ENCODE measurements at places on chromosomes 12 and 14. TPM values are rescaled to one million over a fixed set of nuclear protein-coding genes. Genes with fewer than 3 reads are reported as not detected.

- no peak for DNase-seq
Observed at GRCh38 chr14:49464885-49465284, 121.3 kb downstream of the RPS29 start.

DNA sequence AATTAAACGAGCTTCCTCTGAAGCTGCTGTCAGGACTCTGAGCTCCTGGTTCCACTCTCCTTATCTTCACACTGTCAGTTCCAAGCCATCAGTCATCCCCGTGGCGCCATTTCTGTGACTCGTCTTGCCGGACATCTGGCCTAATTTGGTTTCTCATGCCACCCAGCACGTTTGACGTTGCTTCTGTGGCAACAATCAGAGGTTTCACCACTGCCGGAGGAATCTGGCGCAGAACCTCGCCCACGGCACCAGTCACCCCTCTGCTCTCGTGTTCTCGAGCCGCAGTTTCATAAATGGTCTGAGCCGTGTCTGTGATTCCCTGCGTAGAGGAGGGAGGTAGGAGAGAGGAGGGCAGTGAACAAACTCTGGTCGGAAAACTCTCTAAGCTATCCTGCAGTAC, 29.7 kb downstream of the BDKRB1 start:
- DNase-seq = no peak

GRCh38 chr12:43338848-43339526, 213.0 kb downstream of the ADAMTS20 start:
- DNase-seq = no peak

DNA sequence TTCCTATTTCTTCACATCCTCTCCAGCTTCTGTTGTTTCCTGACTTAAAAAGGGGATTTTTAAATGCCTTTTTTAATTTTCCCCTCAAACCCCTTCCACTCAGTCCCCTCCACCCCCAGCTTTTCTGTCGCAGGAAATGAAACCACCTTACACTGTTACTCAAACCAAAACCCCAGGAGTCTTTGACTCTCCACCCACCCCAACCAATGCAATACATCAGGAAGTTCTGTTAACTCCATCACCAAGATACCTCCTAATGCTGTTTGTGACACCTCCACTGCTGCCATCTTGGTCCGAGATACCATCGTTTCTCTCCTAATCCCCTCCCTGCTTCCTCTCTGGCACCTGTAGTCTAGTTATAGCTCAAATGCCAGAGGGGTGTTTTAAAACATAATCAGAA, 25.4 kb upstream of the CPM start:
- DNase-seq = peak; percentile 62

TAS2R42 gene
- total RNA-seq = not detected

NRIP2 gene
- total RNA-seq = not detected

ARID2 gene
- 38.3 TPM for total RNA-seq

A2ML1 gene
- not detected for total RNA-seq

CD4 gene
- total RNA-seq = 0.82 TPM

IAPP gene
- total RNA-seq = not detected

DNA sequence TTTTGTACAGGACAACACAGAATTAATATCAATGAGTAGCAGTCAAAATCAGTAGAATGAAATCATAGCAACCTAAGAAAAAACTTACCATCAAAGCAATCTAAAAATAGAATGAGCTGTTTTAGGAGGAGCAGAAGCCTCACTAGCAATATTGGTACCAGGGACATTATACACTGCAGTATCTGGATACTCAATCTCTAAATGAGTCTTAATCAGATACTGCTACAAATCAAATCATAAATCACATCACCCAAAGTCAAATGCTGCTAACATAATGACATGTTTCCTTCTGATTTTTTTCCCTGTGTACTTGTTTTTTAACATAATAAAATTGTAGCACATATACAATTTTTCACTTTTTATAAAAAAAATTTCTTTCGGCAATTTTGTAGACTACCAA, 8.0 kb downstream of the RPS29 start:
- DNase-seq = no peak

FRS2 gene
- 12.8 TPM for total RNA-seq

- DNase-seq = peak; percentile 53
Observed at GRCh38 chr14:20630340-20631022, 11.0 kb downstream of the OR6S1 start.

DNA sequence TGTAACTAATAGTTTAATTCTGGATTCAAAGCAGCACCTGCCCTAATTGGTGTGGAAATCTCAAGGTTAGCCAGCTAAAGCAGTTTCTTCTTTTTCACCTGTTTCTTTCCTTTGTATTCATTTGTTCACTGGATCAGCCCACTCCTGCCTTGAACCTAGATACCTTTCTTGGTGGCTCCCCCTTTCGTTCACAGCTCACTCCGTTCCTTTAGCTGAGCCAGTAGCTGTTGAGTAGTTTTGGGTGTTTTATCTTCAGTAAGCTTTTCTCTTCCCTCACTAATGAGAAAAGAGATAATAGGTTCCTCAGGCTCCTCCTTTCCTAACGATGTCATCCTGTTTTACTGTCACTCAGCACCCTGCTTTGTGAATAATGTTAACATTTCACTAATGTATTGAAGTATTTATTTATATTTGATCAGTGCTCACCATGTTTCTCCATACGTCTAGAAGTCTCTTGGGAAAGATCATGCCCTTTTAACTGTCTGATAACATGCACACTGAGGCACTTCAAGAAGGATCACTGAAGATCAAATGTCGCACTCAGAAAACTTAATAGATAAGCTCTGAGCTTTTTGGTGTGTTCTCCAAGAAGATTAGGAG, 121.1 kb downstream of the TGFB3 start:
- no peak for DNase-seq

REC8 gene
- 52.9 TPM for total RNA-seq

TMEM119 gene
- 0.20 TPM for total RNA-seq

DNA sequence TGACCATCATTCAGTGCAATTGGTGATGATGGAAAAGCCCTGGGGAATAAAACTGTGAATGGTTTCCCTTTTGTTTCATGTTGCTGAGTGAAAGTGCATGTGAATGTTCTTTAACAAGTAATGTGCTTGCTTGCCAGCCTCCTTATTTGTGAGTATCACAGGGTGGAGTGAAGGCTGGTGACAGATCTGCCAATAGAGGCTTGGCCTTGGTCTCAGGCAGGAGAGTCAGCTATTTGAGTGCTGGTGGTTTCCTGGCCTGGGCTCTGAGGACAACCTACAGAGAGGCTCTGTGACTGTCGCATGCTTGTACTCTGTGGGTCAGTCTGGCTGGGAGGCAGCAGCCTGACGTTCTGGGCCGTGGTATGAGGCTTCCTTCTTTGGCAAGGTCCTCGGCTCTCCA, 20.7 kb downstream of the KRT85 start:
- no peak for DNase-seq

GRCh38 chr12:28035500-28035899, 63.0 kb upstream of the PTHLH start:
- DNase-seq = no peak

GRCh38 chr14:93991212-93991611, 5.9 kb upstream of the CCDC197 start:
- DNase-seq = no peak

DNA sequence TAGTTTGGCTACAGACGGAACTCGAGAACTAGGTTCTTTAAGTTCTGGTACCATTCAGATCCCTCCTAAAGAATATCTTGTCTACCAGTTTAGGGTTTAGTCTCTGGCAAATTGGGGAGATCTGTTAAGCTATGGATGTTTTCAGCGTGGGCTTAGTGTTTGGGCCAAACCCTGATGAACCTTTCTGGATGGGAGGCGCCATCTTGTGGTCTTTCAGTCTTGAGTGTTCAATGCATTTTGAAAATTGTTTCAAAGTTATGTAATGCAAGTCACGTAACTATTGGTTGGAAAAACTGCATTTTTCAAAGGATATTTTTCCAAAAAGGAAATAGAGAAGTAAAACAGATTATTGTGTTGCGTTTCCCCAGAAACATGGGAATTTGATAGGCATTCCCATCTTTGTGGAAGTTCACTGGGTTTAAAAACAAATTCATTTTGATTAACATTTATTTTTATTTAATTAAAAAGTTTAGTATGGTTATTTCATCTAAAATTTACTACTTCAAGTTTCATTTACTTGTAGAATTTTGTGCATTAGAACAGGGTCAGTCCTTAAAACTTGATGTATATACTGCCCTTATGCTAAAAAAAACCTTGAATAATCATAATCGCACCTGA, 169.0 kb downstream of the PRIMA1 start:
- DNase-seq = peak; percentile 43

COPS7A gene
- 28.2 TPM for total RNA-seq

DNA sequence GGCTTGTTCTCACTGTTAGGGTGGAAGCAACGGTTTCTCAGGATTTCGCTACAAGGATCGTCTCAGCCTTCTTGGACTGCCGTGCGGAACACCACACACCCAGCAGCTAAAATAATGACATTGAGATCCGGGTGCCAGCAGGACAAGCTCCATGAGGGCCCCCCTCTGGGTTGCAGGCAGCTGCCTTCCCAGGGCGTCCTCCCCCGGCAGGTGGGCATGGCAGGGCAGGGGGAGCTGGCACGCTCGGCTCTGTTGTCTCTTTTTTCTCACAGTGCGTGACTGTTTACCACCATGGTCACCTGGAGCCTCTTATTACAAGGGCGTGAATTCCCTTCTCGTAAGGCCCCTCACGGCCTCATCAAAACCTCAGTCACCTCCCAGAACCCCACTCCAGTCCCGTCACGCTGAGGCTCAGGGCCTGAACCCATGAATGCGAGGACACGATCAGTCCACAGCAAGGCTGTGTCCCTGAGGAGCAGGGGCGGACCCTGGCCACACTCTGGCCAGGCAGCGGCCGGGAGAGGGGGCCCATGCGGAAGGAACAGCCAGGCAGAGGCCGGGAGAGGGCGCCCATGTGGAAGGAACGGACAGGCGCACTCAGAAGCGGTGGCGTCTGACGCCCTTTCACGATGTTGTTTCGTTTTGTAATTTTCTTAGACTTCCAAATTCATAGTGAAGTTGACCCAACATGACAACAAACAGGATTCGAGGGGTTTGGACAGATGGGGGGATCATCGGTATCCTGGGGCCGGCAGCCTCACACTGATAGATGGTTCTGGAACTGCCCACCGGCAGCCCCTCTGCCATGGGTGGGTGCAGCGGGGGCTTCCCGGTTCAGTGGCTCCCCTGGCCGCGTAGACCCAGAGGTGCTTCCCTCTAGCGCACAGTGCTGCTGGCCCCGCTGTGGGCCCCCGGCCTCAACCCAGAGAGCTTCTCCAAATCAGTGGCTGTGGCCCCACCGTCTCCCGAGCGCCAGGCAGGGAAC, 10.0 kb downstream of the LRCOL1 start:
- DNase-seq = peak; percentile 57

- DNase-seq = no peak
Observed at GRCh38 chr12:127388985-127389384, 878.0 kb upstream of the TMEM132C start.

NOVA1 gene
- total RNA-seq = 0.42 TPM

GRCh38 chr14:57018065-57018464, 207.8 kb upstream of the OTX2 start:
- no peak for DNase-seq

DNA sequence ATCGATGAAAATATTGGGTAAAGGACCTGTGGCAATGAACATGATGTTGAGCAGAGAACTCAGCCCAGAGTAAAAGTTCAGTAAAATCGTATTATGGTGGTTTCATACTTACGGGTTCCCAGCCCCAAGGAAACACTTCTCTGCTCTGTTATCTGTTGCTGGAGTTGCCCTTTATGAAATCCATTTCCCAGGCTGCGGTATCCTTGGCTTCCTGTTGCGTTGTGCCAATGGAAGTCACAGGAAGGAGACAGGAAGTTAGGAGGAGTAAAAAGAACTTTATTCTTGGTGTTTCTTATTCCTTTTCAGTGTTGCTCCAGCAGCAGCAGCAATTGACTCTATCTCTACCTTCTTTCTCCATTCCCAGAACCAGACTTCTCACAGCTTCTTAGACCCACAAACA, 965.2 kb downstream of the VRK1 start:
- no peak for DNase-seq

STAB2 gene
- not detected for total RNA-seq

DNA sequence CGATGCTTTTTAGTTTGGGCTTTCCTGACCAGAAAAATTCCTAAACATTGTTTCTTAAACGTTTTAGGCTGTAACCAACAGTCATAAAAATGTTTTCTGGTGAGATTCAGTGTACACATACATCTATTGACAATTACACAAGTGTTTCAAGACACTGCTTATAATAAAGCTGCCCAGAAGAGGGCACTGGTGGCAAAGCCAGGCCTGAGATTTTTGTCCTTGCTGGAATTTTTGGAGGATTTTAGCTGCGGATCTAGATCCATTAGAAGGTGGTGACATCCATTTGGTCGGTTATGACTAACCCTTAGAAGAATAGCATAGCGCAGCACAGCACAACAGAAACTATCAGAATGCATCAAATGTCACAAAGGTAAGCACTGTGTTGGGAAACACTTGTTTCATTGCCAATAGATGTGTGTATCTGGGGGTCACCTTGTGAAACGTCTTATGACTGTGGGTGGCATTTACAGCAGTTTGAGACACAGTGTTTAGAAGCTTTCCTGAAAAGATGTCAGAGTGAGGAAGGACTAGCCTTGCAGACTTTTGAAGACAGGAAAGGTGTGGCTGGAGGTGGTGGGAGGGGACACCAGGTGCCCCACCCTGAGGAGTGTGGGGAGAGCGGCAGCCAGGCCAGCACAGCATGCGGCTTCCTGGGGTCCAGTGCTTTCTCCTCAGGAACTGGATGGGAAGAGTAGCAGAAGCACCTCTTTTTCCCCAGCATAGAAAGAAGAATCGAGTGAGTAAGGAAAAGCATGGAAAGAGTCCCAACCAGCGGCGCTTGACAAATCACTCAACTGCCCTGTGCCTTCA, 54.7 kb upstream of the FKBP4 start:
- DNase-seq = no peak

- no peak for DNase-seq
Observed at GRCh38 chr12:121889274-121889624, 659 bp downstream of the PSMD9 start.

- DNase-seq = no peak
Observed at GRCh38 chr12:45762185-45763110, 32.9 kb downstream of the ARID2 start.

- DNase-seq = no peak
Observed at GRCh38 chr12:87311206-87311605, 718.0 kb downstream of the C12orf50 start.

DNA sequence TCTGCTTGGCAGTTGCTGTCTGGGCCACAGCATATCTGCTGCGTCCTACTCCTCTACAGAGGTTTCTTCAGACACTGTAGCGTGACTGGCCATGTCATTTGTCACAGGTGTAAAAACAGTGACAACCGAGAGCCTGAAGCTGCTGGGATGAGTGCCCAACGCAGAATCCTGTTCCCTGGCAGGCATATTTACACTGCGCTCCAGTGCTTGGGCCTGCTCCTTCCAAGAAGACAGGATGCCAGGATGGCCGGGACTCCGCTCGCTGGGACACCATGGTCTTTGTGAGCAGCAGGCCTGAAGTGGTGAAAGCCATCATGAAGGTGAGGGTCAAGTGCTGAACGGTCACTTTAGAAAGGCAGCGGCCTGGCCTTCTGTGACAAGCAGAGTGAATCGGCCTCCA, 171.4 kb downstream of the EMP1 start:
- no peak for DNase-seq

GRCh38 chr14:36656687-36657398, 4.8 kb upstream of the PAX9 start:
- DNase-seq = no peak

GPR65 gene
- 21.1 TPM for total RNA-seq

GRCh38 chr12:38589306-38589632, 272.7 kb downstream of the ALG10B start:
- DNase-seq = no peak

KERA gene
- total RNA-seq = not detected

GRCh38 chr12:20463913-20464524, 95.7 kb downstream of the PDE3A start:
- no peak for DNase-seq

IFNG-AS1 gene
- not detected for total RNA-seq
